ENCODE measurements at places on chromosomes 13 and 19. TPM values are rescaled to one million over a fixed set of nuclear protein-coding genes. Genes with fewer than 3 reads are reported as not detected.
A peak's percentile ranks its signal among the peaks of the same experiment; 100 is the strongest.

IRGC gene
- total RNA-seq = not detected

GRCh38 chr13:21688056-21688455 lies 17.2 kb downstream of the FGF9 start:
- DNase-seq = no peak
- H3K27ac ChIP-seq = no peak overlapping the region
- no peak overlapping the region for H3K4me3 ChIP-seq
- peaks cover 4% of the 10 kb centered on the region for H3K4me1 ChIP-seq
- H3K27me3 ChIP-seq = no peaks in the 10 kb centered on the region

RNF225 gene
- 6.3 TPM for total RNA-seq

NECTIN2 gene
- total RNA-seq = 103 TPM

DNA sequence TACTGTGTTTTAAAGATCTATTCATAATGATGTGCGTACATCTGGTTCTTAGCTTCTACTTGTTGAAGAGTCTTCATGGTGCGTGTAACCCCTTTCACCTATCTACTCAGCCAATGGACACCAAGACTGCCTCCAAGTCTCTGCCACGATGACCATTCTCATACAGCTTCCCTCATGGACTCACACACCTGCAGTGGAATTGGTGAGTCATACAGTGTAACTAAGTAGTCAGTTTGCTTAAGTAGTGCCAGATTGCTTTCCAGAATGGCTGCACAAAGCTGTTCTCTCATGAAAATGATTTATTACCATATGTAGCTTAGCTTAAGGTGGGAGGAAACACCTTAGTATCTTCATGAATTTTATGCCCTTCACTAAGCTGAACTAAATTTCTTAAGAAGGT lies 112.3 kb downstream of the AKAP11 start:
- no peaks in the 10 kb centered on the region for H3K36me3 ChIP-seq
- no peak for DNase-seq
- H3K27me3 ChIP-seq = no peaks in the 10 kb centered on the region
- H3K4me3 ChIP-seq = no peak overlapping the region

GRCh38 chr13:97568850-97569249 lies 134.9 kb downstream of the RAP2A start:
- H3K36me3 ChIP-seq = no peaks in the 10 kb centered on the region
- peaks cover 17% of the 10 kb centered on the region for H3K4me1 ChIP-seq

DNA sequence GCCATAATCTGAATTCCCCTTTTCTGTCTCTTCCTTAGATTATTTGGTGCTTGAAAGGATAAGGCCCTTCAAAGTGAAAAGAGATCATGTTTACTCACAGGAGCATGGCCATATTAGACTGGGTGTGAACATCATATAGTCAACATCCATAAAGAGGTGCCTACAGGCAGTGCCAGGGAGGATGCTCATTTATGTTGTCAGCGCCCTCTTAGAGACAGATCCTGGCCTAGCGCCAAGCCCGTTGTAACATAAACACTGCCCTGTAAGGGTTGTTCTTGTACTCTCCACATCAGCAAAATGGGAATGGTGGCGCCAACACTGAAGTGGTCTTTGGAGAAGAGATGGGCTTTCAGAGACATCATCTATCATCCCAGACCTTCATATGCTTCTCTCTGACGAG lies 16.1 kb downstream of the PCDH8 start:
- H3K36me3 ChIP-seq = no peaks in the 10 kb centered on the region
- H3K27ac ChIP-seq = no peak overlapping the region
- no peak for DNase-seq
- no peak overlapping the region for H3K4me3 ChIP-seq
- H3K27me3 ChIP-seq = no peaks in the 10 kb centered on the region

GRCh38 chr19:6530386-6531162 lies at the start of gene TNFSF9:
TNFSF9 (plus strand) TSS chr19:6531026; CDS start chr19:6531037, 11 bp downstream.
- no peaks in the 10 kb centered on the region for H3K36me3 ChIP-seq
- H3K4me3 ChIP-seq = peak within 1 kb of the TSS; percentile 59
- H3K27ac ChIP-seq = peak within 1 kb of the TSS; percentile 89
- peaks cover 23% of the 10 kb centered on the region for H3K4me1 ChIP-seq
